ENCODE measurements at places on chromosomes 2 and 18.

DNA sequence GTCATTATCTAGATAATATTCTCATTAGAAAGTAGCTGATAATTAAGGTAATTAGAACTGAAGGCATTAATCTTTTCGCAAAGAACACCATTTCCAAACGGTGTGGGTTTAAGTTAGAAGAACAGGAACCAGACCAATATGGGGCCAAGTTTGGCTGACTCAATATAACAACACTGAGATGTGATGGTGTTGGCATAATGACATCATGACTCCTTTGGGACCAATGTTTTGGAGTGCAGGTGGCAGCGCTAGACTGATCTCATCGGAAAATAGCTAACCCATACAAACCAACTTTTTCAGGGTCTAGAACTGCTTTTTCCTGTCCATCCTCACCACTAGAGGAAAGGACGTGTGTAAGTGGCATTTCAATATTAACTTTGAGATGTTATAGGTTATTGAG, 1171.7 kb upstream of the ZEB2 start:
- DNase-seq, result no peak

DNA sequence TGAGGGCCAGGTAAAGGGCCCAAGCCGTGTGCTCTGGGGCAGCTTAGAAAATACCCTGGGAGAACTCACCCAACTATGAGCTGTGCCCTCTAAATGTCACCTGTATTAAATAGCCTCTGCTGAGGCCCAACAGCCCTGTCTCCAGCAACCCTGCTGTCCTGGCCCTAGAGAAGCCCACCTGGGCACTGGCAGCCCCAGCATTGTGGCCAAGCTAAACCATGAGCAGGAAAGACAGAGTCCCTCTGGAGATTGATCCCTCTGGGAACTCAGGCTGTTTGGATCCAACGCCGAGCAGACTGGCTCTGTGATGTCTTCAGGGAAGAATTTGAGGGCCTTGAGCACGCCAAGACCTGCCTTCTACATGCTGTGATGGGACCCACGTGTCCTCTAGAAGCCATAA, 126.5 kb downstream of the TTC32 start:
- no peak for DNase-seq

DNA sequence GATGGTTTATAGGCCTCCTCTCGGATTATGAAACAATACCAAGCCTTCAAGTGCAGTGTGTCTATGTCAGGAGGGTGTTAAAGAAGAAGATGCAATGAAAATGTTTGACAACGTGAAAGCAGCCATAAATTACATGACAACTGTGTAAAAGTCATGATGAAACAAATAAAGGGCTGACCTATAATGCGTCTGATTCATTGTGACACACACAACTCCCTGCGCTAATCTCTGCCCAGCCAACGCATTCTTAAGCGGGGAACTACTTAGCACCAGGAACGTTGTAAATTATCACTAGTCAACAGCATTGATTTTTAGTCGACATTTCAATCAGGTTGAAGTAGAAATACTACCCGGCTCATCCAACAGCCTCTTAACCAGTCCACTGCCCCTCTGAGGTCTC, 26.8 kb downstream of the BCL11A start:
- DNase-seq, result no peak

DNA sequence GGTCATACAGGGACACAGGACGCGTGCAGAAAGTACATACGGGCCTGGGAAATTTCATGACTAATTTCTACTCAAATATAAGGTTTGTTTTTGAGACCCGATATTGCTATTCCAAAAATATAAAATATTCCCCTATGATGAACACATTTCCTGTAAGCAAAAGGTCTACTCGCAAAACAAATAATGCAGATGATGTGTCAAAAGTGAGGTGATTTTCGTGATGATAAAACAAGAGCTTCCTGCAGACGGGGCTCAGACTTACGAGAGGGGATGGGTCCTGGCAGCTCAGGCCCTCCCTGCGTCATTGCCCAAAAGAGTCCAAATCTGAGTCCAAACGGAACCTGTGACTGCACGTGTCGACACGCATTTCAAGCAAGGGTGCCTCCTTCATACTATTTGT, 62.7 kb downstream of the MBP start:
- peak; percentile 37 for DNase-seq

DNA sequence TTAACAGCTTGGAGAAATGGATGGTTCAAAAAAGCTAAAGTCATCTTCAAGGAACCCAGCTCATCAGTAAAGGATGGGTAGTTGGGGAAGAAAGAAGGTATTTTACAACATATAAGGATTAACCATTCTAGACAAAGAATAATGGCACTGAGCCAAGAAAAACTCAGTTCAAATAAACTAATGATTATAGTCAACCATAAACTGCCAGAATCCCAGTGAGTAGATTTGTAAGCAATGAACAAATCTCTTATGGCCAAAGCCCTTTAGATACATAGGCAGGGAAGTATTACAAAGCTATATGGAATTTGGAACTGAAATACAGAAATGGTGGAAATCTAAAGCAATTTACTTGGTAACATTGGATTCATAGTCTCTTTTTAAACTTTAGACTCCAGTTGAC, 92.4 kb upstream of the ZFP36L2 start:
- peak; percentile 68 for DNase-seq

- DNase-seq, result no peak
Measured at GRCh38 chr2:219056896-219057708, 3.6 kb downstream of the IHH start.

DNA sequence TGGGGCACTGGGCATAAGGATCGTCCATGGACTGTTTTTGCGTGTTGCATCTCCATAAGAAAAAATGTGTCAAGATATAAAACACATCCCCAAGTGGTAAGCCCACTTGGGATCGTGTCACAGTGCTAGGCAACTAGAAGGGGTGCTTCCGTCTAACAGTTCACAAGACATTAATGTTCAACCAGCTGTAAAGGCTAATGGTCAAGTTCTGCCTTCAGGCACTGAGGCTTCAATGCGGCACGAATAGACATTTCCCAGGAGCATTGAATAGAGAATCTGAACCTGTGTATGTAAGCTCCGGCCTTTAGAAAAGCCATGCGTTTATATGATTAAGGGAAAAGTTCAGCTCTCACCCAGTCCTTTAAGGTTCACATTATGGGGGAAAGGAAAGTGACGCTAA, 42.0 kb downstream of the ABHD3 start:
- no peak for DNase-seq

DNA sequence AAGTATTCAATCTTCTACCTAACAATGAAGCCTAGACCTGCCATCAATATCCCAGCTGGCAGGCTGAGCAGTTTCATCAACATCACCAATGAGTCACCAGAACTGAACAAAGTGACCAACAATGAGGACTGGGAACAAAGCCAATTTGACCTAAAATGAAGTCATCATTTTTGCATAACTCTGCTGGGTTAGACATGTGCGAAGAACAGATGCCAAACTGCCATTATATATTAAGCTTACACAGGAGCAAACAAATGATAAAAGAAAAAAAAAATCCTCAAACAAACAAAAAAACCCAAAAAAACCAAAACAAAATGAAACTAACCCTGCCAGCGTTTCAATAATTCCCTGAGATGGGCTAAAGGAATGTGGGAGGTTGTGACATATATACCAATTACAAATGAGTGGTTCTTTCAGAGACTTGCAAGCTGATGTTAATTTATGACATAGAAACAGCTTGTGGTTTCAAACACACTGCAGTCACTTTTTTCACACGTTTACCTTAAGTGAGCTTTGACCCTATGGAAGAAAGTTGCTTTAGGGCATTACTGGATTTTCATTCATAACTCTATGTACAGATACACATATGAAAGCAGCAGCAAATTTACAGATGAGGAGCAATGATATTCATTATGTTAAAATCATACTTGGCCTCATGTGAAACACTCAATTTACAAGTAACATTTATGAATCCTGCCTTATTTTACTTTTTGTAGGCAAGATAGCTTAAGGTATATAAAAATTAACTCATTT, 56.9 kb upstream of the CCDC141 start:
- peak; percentile 96 for DNase-seq

- no peak for DNase-seq
Measured at GRCh38 chr2:24881623-24882022, 38.4 kb downstream of the ADCY3 start.

GRCh38 chr18:77056344-77057005, 76.1 kb downstream of the MBP start:
- peak; percentile 62 for DNase-seq

DNA sequence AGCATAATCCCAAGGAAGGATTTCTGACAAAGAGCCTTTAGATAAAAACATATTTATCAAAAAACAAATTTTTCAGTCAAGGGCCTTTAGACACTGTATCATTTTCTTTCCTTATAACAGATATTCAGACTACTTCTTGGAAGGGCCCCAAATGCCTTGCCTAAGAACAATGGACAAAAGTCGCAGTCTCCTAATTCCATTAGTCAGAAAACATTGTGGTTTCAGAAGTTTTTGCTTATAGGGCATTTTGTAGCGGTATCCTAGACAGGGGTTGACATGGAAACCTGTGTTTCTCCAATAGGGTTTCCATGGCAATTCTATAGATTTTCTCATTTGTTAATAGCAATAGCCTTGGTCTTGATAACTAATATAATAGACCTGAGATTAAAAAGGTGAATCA, 36.7 kb upstream of the AGPS start:
- peak; percentile 41 for DNase-seq

GRCh38 chr2:29056452-29056851, 17.9 kb downstream of the PCARE start:
- DNase-seq, result no peak

DNA sequence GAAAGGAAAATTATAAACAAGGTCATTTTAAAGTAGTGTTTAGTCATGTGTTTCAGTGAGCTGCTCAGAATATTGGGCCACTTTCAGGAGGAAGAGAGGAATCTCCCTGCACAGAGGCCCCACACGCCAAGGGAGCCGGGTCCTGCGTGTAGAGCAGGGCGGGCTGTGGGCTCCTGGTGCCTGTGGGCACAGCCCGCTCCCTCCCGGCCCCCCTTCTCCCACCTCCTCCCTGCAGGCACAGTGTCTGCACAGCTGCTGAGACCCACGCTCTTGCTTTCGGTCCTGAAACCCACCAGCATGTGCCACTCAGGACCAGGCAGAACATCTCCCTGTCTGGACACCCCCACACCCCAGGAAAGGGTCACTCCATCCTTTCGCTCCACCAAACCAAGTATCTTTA, 167.6 kb upstream of the SALL3 start:
- DNase-seq, result no peak

- no peak for DNase-seq
Measured at GRCh38 chr2:24877067-24877466, 43.0 kb downstream of the ADCY3 start.

DNA sequence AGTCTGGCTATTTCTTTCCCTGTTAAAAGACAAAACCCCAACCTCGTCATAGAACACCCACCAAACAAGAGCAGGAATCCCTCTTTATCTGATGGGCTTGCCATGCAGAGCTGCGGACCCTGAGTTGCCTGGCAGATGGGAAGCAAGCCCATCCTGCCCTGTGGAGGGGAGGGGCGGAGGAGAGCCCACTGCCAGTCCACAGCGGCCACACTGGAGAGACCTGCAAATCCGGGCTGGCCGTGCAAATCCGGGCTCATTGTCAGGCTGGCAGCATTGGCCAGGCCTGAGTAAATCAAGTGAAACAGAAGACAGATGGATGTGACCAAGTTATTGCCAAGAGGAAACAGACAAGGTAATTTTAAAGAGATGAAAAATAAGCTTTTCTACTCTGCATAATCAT, 22.0 kb downstream of the MYL12B start:
- DNase-seq, result no peak

DNA sequence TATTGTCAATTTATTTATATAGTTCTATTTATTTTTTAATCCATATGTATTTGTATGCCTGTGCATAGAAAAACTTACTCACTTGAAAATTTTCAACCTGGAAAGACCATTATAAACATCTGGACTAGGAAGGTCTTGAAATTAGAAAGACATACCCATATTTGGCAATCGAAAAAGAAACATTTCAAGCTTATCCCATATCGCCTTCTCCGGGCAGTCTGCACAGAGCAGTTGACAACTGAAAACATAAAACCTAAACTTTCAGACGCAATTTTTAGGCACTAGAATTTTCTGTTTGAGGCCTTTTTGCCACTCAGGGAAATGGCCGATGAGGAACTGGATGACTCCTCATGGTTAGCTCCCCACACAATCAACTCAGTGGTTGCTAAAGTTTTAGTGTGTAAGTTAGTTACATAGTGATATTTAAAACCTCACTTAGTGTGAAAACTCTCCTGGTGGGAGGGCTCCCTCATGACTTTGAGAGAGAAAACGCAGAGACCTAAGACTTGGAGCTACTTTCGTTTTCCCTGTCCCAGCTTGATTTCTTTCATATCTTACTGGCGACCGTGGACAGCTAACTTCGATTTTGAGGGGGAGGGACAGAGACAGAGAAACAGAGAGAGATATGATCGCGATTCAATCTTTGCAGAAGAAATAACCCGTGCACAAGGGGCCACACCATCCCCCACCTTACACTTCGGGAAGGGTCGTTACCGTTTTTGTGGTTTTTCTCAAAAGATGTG, 3.2 kb upstream of the HOXD12 start:
- no peak for DNase-seq

DNA sequence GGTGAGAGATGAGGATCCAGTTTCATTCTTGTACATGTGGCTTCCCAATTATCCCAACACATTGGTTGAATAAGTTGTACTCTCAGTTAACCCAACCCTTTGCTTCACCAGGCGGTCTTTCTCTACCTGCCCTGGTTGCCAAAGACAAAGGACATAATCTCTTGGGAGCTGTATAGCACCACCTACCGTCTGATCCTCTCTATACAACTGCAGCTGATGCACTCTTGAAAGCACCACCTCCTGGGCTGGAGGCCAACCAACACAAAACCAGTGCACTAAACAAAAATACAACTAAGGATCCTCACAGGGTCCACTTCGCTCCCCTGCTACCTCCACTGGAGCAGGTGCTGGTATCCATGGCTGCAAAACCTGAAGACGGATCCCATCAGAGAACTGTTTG, 473.6 kb upstream of the NRXN1 start:
- DNase-seq, result peak; percentile 5

DNA sequence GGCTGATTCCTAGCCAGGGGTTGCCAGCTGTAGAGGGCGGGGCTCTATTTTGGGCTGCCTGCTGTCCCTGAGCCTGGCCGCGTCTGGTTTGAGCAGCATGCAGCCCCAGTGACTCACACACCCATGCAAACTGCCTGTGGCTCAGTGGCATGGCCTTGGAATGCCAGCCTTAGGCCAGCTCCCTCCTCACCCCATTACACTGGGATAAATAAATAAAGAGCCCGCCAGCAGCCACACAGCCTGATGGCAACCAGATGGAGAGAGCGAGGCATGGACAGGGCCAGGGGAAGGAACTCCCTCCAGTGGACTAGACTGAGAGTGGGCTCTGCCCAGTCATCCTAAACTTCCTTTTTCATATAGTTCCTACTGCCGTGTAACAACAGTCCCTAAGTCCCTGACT, 18.3 kb downstream of the NHEJ1 start:
- peak; percentile 26 for DNase-seq

- no peak for DNase-seq
Measured at GRCh38 chr2:20222769-20223406, 2.0 kb downstream of the SDC1 start.

GRCh38 chr2:1654696-1655374, 89.5 kb downstream of the PXDN start:
- DNase-seq, result no peak

GRCh38 chr2:38554973-38555595, 47.6 kb downstream of the HNRNPLL start:
- peak; percentile 62 for DNase-seq

Data from choroid plexus epithelial cell (primary cell).